ENCODE measurements at places on chromosomes 3 and 15.
A peak's percentile ranks its signal among the peaks of the same experiment; 100 is the strongest.

DNA sequence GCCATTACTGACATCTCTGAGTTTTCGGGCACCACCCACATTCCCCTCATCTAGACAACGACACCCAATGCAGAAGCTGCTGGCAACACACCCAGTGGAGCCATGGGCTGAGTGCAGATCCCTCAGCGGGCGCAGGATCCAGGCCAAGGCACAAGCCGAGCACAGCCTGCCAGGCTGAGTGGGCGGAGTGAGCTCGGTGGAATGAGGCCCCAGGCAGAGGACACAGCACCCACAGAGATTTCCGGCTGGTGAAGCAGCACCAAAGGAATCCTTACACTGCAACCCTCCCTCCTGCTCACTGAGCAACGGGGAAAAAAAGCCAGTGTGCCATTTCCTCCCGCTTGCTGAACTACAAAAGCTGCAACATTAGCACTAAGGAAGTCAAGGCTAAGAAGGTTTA, 34.3 kb downstream of the ZMAT3 start:
- peak; percentile 36 for DNase-seq

GRCh38 chr3:107904536-107905066, 186.2 kb downstream of the CD47 start:
- DNase-seq, result no peak

DNA sequence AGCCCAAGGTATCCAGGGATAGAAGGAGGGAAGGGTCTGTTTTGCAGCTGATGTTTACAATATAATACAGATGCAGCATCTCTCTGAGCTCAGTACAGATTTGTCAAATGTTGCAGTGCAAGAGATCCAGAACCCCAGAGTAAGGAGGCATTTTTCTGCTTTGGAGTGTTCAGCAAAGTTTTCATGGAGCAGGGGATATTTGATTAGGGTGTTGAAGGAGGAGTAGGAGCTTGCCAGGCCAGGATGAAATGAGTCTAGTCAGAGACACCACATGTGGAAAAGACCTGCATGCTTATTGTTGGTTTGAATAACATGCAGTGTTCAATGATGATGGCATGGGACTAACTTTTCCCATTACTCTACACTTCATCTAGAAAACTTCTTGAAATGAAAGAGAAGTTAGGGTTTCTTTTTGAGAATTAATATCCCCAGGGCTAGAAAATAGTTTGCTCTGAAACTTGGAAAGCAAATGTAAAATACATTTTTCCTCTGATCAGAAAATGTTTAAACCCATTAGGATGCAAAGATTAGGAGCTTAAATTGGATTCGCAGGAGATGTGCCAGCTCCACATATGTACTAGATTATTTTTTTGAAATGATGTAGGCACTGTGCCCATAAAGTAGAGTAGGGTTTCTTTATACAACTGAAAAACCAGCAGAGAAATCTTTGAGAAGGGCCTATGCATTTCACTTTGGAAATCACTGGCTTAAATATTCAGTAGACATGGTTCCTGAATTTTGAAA, 243.8 kb downstream of the CACNA2D3 start:
- DNase-seq, result no peak

DNA sequence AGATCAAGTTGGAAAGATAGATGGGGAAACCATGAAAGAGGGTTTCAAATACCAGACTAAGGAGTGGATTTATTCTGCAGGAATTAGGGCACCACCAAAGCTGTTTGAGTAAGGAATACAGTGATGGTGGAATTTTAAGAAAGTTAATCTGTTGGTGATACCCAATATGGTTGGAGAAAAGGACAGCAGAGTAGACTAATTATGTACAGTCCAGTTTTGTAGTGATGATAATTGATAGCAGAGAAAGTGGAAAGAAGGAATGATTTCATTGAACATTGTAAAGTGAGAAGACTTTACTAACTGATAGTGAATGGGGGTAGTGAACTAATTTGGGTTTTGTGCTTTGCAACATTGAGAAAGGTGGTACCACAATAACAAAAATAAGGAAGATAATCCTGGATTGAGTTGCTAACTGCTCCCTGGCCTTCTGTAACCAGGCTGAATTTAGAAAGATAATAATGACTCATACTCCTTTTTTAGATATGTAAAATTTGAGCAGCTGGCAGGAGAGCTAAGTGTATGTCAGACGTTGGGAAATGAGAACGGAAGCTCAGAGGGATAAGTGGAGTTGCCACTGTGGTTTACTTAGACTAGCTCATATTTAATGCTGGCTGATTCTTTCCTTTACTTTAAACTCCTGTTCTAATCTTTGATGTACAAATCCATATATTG, 16.9 kb downstream of the TCAIM start:
- no peak for DNase-seq

- DNase-seq, result no peak
Measured at GRCh38 chr3:193119926-193120325, 121.1 kb upstream of the PLAAT1 start.

- DNase-seq, result no peak
Measured at GRCh38 chr15:24764375-24765171, 89.0 kb downstream of the NPAP1 start.

DNA sequence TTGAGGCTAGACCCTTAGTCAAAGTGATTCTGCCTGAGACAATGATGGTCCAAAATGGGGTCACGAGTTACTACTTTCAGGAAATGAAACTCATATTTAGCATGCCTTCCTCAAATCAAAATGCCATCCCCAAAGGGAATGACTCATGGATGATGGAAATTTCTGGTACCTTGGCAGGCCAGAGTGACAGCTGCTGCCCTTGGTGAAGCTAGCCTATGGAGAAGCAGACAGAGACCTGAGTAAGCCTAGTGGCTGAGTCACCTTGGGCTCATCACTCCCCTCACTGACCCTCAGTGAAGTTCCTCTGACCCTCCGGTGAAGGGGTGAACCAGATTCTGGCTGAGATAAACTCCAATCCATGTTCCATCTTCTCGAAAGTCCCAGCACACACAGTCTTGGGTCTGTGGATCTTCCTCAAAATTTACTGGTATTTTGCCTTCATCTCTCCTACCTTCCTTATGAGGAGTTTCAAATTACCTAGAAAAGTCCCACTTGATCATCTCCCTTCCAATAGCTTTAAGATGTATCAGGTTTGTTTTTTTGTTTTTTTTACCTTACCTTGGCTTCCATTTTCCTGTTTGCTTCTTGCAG, 54.5 kb upstream of the ABHD17C start:
- no peak for DNase-seq

DNA sequence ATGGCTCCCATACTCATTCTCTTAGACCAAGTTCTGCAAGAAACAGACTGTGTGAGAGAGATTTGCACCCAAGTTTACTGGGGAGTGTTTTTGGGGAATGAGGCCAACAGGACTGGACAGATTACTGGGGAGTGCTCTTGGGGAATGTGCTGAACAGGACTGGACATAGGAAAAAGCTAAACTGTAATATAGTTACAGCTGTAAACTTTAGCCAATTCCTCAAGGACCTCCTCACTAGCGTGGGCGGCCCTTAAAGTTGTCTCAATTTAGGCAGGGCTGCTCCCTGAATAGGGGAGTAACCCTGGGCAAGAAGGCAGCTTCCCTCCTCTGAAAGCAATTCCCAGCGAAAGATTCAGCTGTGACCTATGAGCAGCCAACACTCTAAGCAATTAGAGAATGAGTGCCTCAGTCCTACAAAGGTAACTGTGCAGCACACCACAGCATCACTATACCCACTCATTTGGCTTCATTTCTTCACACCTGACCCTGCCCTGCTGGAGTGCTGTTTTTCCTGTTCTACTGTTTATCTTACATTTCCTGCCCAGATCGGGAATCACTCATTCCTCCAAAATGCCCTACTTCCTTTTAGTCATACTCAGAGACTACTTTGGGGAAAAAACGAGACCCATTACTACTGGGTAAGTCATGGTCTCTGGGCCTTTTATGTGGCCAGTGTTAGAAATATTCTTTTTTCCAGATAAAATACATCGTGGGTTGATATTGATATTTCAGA, 41.3 kb upstream of the TRIM42 start:
- no peak for DNase-seq

DNA sequence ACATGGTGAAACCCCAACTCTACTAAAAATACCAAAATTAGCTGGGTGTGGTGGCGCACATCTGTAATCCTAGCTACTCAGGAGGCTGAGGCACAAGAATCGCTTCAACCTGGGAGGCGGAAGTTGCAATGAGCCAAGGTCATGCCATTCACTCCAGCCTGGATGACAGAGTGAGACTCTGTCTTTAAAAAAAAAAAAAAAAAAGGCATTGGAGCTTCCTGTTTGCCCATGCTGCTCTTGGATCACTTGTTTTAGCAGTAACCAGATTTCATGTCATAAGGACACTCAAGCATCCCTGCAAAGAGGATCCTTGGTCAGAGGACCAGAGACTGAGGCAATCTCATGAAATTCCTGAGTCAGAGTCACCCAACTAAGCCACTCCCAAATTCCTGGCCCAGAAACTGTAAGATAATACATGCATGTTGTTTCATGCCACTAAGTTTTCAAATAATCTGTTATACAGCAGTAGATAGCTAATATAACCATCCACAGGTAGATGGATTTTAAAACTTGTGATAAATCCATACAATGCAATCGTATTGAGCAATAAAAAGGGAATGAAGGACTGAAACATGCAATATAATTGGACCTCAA, 82.0 kb upstream of the XXYLT1 start:
- DNase-seq, result no peak

Measured in activated CD4-positive, alpha-beta T cell treated with anti-CD3 and anti-CD28 coated beads, Interleukin-2, amount 50 U/mL, for 4 hours (primary cell).